ENCODE measurements at places on chromosomes 11 and 22.

- no peak for DNase-seq
Measured at GRCh38 chr11:116281173-116282160, 491.3 kb downstream of the BUD13 start.

DNA sequence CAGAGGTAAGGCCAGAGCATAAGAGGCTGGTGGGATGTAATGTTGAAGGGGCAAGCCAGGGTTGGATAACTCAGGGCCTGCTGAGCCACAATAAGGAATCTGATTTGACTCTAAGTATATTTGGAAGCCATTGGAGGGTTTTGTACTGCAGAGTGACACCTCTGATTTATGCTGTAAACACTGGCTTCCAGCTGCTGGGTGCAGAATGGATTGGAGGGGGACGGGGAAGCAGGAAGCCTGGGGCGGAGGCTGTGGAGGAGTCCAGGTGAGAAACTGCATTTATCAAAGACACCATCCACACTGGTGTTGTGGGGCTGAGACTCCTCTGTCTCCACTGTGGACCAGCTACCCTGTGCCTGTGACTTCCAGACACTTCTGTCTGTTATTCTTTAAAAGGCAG lies 26.8 kb downstream of the MIAT start:
- no peak for DNase-seq

- DNase-seq: no peak
Measured at GRCh38 chr22:48407256-48407955, 1420.3 kb downstream of the BRD1 start.

DNA sequence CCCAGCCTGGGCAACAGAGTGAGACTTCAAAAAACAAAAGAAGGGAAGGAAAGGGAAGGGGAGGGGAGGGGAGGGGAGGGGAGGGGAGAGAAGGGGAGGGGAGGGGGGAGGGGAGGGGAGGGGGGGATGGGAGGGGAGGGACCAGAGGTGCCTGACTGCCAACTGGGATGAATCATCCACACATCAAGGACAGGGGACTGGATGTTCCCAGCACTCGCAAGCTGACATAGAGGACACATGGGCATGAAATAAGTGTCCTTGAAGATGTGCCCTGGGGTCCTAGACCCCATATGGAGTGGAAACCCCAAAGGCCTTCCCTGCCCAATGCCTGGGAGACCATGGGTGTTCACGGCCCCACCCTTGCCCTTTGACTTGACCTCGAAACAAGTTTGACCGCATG lies 19.8 kb downstream of the TST start:
- DNase-seq: no peak

DNA sequence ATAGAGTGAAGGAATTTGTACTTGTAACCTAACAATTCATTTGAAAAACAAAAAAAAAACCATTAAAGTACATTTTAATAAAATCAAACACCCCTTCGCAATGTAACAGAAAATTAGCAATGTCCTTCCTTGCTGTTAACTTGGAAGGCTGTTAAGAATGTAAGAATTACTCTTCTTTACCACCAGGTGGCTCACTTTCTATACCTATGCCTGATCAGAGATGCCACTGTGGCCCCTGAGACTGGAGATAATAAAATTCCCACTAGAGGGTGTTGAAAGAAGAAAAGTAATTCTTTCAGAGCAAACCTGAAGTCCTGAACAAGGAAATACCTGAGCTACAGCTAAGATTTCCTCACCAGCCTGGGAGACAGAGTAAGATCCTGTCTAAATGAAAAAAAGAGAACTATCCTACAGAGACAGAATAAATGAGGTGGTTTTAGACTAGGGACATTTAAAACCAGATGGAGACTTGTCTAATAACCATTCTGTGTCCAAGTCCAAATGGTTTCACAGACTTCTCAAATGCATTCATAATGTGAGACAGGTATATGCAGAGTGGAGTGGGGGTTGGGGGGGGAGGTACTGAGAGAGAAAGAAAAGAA lies 1089.3 kb downstream of the FAM181B start:
- no peak for DNase-seq

DNA sequence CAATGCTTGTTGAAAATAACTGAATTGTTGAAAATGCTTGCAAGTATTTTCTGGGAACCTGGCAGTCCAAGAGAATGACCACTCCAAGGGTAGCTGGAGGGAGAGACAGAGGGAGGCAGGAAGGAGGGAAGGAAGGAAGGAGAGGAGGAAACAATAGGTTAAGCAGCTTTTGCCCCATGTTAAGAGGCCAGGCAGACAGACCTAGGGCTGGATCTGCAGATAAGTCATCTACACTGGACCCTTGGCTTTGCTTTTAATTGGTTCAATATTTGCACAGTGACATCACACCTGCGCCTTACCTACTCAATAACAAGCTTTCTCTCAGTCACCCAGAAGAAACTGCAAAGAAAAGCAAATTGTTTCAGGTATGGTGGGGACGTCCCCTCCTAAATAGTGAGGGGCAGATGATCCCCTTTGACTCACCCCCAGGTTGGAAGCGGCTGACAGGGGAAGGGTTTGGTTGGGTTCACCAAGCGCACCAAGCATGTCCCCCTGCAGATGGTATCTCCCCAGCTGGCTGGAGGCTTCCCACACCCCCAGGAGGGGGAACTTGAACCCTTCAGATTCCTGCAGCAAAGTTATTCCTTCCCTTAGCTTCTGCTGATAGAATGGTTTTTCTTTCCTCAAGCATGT lies 24.3 kb downstream of the MYH9 start:
- no peak for DNase-seq

Data from activated T-helper 9 cell treated with anti-CD3 and anti-CD28 coated beads, Interleukin-2, amount 50 U/mL, for 16 hours (primary cell).